ENCODE measurements at places on chromosomes 12 and 14.
A peak's percentile ranks its signal among the peaks of the same experiment; 100 is the strongest.

DNA sequence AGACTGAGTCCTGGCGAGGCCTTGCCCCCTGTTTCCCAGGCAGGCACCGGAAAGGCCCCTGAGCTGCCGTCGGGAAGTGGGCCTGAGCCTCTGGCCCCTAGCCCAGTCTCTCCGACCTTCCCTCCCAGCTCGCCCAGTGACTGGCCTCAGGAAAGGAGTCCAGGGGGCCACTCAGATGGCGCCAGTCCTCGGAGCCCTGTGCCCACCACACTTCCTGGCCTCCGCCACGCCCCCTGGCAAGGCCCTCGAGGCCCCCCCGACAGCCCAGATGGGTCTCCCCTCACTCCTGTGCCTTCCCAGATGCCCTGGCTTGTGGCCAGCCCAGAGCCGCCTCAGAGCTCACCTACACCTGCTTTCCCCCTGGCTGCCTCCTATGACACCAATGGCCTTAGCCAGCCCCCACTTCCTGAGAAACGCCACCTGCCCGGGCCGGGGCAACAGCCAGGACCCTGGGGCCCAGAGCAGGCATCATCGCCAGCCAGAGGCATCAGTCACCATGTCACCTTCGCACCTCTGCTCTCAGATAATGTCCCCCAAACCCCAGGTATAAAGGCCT lies 10.9 kb downstream of the TNS2 start:
- DNase-seq, result peak; percentile 74

- no peak for DNase-seq
These were observed 144.6 kb downstream of the PRIMA1 start for GRCh38 chr14:93643676-93644075.

DNA sequence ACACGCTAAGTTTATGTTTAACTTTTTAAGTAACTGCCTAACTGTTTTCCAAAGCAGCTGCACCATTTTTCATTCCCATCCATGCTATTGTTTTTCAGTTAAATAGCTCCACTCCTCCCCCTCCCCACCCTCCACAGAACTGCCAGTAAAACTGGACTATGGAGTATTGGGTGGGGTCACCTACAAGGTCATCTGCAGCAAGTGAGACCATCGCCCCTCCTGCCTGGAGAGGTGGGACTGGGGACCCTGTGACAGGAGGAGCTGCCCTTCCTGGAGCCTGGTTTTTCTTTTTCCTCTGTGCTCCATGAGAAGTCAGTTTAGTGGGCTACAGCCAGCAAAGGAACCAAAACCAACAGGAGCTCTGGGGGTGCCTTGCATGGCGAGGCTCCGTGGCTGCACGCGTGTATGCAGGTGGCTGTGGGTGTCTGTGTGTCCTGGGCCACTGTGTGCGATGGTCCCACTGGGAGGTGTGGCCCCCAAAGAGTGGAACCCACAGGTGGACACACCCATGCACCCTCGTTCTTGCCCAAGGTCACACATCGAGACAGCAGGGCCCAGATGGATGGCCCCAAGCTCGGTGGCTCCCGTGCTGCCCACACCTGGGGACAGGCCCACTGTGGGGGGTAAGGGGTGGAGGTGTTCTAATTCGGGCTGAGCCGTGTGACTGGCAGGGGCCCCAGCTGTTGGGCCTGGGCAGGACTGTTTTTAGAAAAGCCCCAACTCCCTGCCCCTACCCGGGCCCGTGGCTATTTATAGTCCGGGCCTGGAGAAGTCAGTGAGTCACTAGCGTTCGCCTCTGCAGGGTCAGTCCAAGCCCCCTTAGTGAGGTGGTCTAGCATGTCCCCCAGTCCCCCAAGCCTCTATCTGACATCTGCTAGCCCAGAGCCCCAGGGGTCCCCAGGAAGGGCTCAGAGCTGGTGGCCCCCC lies 2.3 kb upstream of the ADSS1 start:
- DNase-seq, result no peak

- DNase-seq, result no peak
These were observed 35.2 kb downstream of the CRY1 start for GRCh38 chr12:107058190-107058589.

DNA sequence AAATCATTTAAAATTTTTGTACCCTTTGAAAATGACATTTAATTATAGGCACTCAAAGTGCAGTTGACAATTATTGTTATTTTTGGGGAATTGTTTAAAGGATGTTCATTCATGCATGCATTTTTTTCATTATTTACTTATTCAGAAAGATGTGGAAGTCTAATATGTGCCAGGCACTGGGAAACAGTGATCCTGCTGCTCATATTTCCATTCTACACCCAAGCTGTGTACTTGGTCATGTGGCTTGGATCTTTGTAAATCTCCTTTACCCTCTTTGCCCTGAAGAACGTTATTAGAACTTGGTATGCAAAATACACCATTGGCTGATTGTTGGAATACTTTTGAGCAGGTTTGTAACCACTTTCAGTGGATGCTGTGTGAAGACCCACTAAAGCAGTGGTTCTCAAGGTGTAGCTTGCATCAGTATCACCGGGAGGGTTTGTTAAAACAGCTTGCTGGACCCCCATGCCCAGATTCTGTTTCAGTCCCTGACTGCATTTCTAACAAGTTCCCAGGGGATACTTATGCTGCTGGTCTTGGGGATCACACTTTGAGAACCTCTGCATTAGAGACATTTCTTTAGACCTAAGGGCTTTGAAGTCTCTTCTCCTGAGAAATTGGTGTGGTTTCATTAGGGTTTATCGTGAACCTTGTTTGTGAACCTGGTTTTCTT lies 47.5 kb downstream of the PRKCH start:
- no peak for DNase-seq

DNA sequence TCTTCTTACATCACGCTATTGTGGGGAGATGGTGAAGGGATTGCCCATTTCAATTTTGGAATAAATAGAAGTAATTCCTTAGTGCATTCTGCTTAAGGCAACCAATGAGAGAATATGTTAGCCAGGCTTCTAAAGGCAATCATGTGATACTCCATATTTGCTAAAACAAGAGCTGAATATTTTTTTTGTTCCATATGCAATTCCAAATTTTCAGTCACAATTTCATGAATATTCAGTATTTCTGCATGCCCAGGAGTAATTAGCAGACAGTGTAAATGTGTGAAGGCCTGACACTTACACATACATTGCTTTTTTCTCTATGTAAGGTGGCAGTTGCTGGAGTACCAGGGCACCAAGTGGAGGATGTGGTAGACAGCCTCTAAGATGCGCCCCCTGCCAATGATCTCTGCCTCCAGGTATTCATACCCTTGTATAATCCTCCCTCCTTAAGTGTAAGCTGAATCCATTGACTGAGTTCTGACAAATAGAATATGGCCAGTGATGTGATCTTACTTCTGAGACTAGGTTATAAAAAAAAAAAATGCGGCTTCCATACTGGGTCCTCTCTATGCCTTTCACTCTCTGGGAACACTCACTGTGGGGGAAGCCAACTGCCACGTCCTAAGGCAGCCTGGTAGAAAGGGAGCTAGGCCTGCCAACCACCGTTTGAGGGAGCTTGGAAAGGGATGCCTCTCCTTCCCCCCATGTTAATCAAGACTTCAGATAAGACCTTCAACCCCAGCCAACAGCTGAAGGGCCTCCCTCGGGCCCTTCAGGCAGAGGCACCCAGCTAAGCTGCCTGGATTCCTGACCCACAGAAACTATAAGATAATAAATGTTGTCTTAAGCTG lies 62.7 kb upstream of the PTGR2 start:
- no peak for DNase-seq
